Pulmonary artery endothelial cell (primary cell): ENCODE measurements at places on chromosomes 6 and 20.

DNA sequence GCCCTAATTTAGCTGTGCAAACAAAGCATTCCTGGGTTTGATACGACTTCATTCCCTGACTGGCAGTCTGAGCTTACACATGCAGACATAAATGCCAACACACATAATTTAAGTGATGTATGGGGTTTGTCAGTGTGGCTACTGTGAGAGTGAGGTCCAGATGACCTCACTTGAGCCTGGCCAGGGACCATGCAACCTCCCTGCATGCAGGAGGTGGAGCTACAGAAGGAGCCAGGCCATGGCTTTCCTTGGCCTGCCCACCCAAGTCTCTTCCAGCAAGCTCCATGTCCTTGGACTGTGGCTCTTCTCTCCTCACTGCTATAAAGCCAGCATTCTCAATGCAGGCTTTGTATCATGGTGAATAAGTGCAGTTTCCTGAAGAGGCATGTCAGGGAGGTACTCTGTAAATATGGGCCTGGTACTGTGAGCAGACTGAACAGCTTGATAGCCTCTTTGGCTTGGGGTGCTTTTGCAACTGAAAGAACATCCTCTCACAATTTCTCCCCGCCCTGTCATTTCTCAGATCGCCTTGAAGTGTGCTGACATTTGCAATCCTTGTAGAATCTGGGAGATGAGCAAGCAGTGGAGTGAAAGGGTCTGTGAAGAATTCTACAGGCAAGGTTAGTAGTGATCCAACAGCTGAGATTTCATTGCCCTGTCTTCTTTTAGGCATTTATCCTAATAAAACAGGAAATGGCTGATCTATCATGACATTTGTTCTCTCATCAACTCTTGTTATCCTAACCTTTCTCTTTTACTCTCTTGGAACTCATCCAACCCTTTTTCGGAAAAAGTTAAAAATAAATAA, 69.2 kb downstream of the MTFR2 start:
- no peak for DNase-seq

DNA sequence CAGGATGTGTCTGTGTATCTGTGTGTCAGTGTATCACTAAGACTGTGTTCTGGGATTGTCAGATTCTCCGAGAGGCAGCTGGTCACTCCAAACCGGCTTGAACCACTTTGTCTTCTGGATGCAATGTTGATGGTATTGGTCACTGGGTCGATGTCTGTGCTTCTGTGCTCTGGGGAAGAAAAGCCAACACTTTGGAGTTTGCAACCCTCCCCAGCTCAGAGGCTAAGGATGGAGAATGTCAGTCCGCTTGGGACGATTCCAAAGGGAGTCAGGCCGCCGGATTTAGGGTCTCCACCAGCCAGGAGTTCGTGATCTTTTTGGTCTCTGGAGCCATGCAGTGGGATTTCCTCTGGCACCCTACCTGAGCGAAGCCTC, 5.2 kb downstream of the MAFB start:
- DNase-seq, result no peak

GRCh38 chr6:48061265-48061990, 49.6 kb downstream of the PTCHD4 start:
- DNase-seq, result no peak

- DNase-seq, result no peak
These were observed 5.7 kb downstream of the SIM1 start for GRCh38 chr6:100458841-100459591.

DNA sequence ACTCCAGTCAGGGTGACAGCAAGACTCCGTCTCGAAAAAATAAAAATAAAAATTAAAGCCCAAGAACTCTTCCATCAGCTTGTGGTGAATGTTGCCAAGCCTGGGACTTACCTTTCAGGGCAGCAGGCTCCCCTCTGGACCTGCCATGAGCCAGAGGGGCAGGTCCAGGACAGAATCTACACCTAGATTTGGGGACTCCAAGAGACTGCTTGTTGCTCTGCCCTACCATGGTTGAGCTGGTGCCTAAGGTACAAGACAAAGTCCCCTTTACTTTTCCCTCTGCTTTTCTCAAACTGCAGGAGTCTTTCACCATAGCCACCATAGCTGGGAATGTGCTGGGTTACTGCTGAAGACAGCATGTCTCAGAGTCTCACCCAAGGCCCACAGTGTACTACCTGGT, 9.2 kb downstream of the C6orf15 start:
- DNase-seq, result no peak

DNA sequence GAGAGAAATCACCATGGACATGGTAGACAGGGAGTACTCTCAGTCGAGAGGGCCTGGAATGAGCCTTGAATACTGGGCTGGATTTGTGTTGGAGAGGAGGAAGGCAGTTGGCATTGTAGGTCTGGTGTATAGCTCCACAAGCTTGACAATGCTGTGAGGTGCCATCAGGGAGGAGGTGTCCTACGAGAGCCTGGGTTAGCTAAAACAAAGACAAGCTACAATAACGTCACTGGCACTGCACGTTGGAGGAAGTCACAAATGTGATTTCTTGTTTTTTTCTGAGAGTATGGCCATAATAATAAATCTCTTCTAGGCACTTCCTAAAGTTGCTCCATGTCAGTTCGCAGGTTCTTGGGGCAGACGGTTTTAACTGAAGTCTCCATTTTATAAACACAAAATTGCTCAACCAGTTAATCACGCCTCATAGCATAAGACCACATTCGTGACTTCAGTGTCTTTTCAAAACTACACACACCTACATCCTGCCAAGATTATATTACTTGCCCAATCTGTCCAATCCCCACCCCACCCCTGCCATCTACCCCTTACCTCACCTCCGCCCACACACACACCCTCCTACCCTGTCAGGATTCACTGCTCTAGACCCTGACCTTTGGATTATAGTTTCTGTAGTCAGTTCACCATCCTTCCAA, 4.4 kb upstream of the HLA-DMB start:
- DNase-seq, result no peak

GRCh38 chr6:149699150-149699549, 18.8 kb downstream of the LATS1 start:
- no peak for DNase-seq

DNA sequence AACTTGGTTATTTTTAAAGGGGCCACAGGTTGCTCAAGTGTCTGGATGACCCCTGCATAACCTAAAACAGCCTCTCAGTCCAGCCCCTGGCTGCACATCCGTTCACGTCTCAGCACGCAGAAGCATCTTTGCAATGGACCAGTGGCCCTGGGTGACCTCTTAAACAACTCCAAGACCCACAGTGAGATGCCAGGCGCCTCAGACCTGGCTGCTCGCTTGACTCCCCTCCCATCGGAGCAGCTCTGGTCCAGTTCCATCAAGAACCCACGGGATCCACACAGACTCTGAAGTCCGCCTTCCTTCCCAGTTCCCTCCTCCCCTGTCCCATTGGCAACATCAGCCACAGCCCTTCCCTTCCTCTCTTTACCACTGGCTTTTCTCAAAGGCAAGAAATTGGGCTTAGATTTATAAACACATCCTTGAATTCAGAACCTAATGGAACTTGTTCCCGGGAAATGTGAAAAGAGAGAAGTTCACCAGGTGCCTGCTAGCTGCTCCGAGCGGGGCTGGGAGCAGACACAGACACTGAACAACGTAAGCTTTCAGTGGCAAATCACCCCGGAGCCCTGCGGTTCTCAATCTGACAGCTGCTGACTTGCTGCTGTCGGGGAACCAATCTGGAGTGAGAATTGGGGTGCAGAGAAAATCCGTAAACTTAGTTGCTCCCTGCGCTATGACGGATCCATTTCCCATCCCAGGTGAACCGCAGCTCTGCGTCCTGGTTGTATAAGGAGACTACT, 39.6 kb upstream of the MPC1 start:
- DNase-seq, result no peak

GRCh38 chr20:44481719-44482416, 6.2 kb downstream of the TTPAL start:
- no peak for DNase-seq

GRCh38 chr6:152186840-152187239, 379.4 kb downstream of the ESR1 start:
- no peak for DNase-seq

DNA sequence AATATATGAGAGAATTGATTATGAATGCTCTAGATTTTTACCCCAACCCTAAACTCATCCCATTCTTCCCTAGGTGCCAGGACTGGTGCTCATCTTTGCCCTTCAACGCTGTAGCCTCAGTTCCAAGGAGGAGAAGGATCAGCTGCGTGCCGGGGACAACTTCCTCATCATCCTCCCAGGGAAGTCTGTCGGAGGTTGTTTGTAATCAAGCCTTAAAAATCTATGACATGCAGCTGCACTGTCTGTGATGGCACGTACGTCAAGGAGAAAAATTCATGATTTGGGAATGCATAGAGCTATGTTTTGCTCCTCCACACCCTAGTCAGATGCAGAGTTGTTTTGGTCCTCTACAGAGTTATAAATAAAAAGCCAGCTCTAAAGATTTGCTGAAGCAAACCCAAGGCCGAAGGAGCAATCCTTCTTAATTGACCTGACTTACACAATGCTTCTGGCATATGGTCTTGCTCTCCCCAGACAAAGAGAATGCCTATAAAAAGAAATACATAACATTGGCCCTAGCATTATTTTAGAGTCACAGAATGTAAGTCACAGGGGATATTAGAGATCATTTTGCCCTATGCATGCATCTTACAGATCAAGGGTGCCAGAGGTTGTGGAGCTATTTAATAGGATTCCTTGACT, 244.2 kb downstream of the HIVEP2 start:
- no peak for DNase-seq

- no peak for DNase-seq
These were observed 32.8 kb downstream of the SNX5 start for GRCh38 chr20:17935761-17936160.

DNA sequence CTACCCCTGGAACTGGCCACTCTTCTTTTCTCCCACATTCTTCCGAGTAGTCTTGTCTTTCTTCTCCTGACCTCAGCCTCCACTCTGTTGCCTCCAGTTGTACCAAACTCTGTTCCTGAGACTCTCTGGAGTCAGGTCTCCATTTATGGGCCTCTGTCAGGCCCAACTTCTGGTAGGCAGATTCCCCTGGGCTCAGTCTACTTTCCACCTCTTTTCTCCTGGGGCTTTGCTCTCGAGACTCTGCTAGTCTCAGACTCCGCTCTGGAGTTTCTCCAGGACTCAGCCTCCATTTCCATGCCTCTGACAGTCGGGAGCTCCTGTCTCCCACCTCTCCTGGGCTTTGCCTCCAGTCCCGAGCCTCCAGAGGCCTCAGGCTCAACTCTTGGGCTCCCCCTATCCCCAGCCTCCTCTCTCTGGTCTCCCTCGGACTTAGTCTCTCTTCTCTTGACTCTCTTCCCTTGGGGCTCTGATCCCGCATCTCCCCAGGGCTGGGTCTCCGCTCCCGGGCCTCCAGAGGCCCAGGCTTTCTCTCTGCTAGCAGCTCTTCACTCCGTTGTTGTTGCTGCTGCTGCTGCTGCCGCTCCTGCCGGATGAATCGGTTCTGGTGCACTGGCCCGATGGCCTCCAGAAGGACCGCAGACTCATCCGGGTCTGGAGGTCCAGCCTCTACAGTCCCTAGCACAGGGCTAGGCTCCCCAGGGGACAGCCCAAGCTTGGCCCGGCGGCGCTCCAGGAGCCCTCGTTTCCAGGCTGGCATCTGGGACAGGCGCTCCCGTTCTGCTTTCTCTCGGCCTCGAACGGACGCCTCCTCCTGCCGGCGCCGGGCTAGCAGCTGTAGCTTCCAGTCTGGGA, 1.1 kb downstream of the PPP1R18 start:
- DNase-seq, result no peak

DNA sequence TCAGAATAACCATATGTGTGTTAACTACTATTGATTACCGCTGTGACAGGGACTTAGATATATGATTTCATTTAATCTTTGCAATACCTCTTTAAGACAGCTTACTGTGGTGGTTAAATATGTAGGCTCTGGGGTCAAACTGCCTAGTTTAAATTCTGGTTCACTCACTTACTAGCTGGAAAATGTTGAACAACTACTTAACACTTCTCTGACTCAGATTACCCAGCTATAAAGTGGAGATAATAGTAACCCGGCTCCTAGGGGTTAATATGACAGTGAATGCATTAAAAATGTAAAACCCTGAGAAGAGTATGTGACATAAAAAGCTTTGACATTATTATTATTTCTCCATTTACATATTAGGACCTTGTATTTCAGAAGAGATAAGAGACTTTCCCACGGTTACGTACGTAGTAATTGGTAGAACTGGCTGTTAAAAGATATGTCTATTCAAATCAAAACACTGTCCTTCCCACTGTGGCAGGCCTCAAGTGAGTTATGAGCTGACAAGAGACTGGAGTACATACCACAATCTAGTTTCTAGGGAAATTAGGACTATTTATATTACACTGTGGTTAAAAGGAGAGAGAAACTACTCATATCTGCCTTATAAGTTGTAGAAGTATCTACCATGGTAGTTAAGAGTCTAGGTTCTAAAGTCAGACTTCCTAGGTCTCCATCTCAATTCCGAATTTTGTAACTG, 4.4 kb upstream of the PLCB1 start:
- no peak for DNase-seq

GRCh38 chr20:23679133-23680092, 9.4 kb downstream of the CST4 start:
- no peak for DNase-seq

GRCh38 chr20:63117151-63117550, 98.8 kb downstream of the YTHDF1 start:
- no peak for DNase-seq

GRCh38 chr6:72064399-72064975, 178.1 kb downstream of the RIMS1 start:
- DNase-seq, result no peak

DNA sequence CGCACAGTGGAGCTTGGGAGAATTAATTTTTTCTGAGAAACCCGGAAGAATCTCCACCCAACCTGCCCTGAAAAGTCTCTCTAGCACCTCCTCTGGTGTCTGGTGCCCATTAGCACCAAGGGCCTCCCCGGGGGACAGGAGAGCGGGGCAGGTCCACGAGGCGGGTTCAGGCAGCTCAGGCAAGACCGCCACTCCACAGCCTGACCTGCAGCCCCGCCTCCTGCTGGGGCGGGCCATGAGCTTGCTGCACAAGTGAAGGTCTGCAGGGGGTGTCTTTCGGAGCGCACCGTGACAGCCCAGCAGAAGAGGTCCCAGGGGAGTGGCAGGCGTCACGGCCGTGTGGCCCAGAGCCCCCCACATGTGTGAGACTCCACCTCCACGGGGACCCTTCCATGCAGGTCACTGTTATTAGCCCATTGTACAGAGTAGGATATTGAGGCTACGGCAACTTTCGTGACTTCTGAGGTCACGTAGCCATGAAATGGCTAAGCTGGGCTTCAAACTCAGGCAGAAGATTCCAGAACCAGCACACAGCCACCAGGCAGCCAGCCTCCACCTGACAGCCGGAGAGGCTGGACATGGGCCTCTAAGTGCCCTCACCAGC, 63.9 kb upstream of the SLCO4A1 start:
- no peak for DNase-seq

- no peak for DNase-seq
These were observed 182.2 kb upstream of the STXBP5 start for GRCh38 chr6:147022041-147022440.

GRCh38 chr6:157068691-157069324, 254.5 kb downstream of the TMEM242 start:
- DNase-seq, result no peak

GRCh38 chr6:139172567-139172966, 37.7 kb downstream of the HECA start:
- no peak for DNase-seq

- no peak for DNase-seq
These were observed 809.4 kb upstream of the CITED2 start for GRCh38 chr6:140183881-140184280.
